ENCODE measurements at places on chromosomes 5 and 9. TPM values are rescaled to one million over a fixed set of nuclear protein-coding genes. Genes with fewer than 3 reads are reported as not detected.

CDC14B gene
- 14.2 TPM for total RNA-seq

SPATA24 gene
- total RNA-seq: 7.7 TPM

SLC6A18 gene
- not detected for total RNA-seq

SHISAL2B gene
- total RNA-seq: not detected

GRM6 gene
- not detected for total RNA-seq

HSD17B4 gene
- total RNA-seq: 95.2 TPM

NFIB gene
- 3.3 TPM for total RNA-seq

MPDZ gene
- total RNA-seq: 17.3 TPM

TMEM215 gene
- not detected for total RNA-seq

PCDHA2 gene
- not detected for total RNA-seq

AJM1 gene
- 0.75 TPM for total RNA-seq

KCNIP1 gene
- total RNA-seq: 0.21 TPM

EQTN gene
- total RNA-seq: not detected

STPG3 gene
- total RNA-seq: not detected

PCDHB8 gene
- 0.34 TPM for total RNA-seq

ZDHHC11 gene
- total RNA-seq: 1.3 TPM

SPZ1 gene
- not detected for total RNA-seq

PCDHB5 gene
- total RNA-seq: 3.1 TPM

CTSV gene
- 3.1 TPM for total RNA-seq

Data from kidney epithelial cell (primary cell).